T-helper 2 cell treated with Interferon-gamma antibody and Interleukin-4, amounts not matched to agents 100 ng/mL and 5 ng/mL, for 36 hours (primary cell): ENCODE measurements at places on chromosomes 13 and 19. TPM values are rescaled to one million over a fixed set of nuclear protein-coding genes. Genes with fewer than 3 reads are reported as not detected.

Gene ALKBH7
- total RNA-seq = 32.2 and 34.1 TPM in 2 replicates

Gene DCLK1
- not detected in 2 replicates for total RNA-seq

Gene GRIK5
- 2.0 and 2.9 TPM in 2 replicates for total RNA-seq

Gene ZNF527
- 4.8 and 5.0 TPM in 2 replicates for total RNA-seq

Gene FCER2
- total RNA-seq = 0.25 TPM in 1 of 2 replicates, not detected in the other

Gene GRK1
- total RNA-seq = 0.05 TPM in 1 of 2 replicates, not detected in the other

Gene RAB3A
- total RNA-seq = 3.5 and 4.7 TPM in 2 replicates

Gene ZNF415
- 0.70 and 0.73 TPM in 2 replicates for total RNA-seq

Gene GJA3
- 0.11 TPM in 1 of 2 replicates, not detected in the other for total RNA-seq

Gene COL4A2
- total RNA-seq = not detected in 2 replicates

Gene DHDH
- 0.52 and 0.75 TPM in 2 replicates for total RNA-seq

Gene FCHO1
- 84.7 and 85.4 TPM in 2 replicates for total RNA-seq

Gene PLK5
- 0.07 TPM in 1 of 2 replicates, not detected in the other for total RNA-seq

Gene ZNF230
- total RNA-seq = 3.7 and 5.5 TPM in 2 replicates

Gene ZNF90
- 4.6 and 5.2 TPM in 2 replicates for total RNA-seq

Gene CEACAM6
- not detected in 2 replicates for total RNA-seq

Gene ZNF154
- 4.3 and 5.1 TPM in 2 replicates for total RNA-seq

Gene ZNF813
- 2.8 and 3.1 TPM in 2 replicates for total RNA-seq

Gene ERICH4
- not detected in 2 replicates for total RNA-seq

Gene FGF22
- not detected in 2 replicates for total RNA-seq

Gene GARIN5A
- 0.23 and 0.36 TPM in 2 replicates for total RNA-seq

Gene PROZ
- total RNA-seq = 0.18 and 0.20 TPM in 2 replicates

Gene OVOL3
- total RNA-seq = not detected in 2 replicates

Gene NOVA2
- 0.02 and 0.09 TPM in 2 replicates for total RNA-seq

Gene SERTM1
- not detected in 2 replicates for total RNA-seq

Gene INAFM1
- total RNA-seq = 8.7 and 10.2 TPM in 2 replicates

Gene SRRM5
- 0.59 and 0.82 TPM in 2 replicates for total RNA-seq

Gene SIGLEC12
- 1.1 and 1.4 TPM in 2 replicates for total RNA-seq

Gene EDNRB
- total RNA-seq = not detected in 2 replicates

Gene OSCAR
- total RNA-seq = 0.14 TPM in 1 of 2 replicates, not detected in the other

Gene ZNF730
- 0.34 and 0.61 TPM in 2 replicates for total RNA-seq

Gene CBY2
- total RNA-seq = 0.36 TPM in 1 of 2 replicates, not detected in the other

Gene RGL3
- total RNA-seq = not detected in 2 replicates

Gene ARL11
- total RNA-seq = 1.9 and 2.2 TPM in 2 replicates

Gene ZNF836
- total RNA-seq = 12.0 and 15.2 TPM in 2 replicates

Gene GRIN2D
- 0.09 and 0.23 TPM in 2 replicates for total RNA-seq
